ENCODE measurements at places on chromosomes 7 and 10. TPM values are rescaled to one million over a fixed set of nuclear protein-coding genes. Genes with fewer than 3 reads are reported as not detected.

OPN1SW gene
- not detected for total RNA-seq

DNA sequence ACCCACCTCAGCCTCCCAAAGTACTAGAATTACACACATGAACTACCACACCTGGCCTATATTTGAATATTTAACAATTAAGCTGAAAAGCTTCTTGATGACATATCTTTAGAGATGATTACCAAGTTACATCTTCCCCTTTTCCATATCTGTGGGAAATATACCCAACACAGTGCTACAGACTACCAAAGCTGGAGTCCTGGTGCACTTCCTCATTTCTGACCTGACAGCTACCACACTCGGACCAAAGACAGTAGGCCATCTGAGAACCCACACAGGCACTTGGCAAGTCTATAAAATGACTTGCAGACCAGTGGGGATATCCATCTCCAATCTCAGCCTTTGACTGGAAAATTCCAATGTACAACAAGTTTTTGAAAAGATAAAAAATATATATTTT lies 270.4 kb upstream of the KLF14 start:
- H3K27ac ChIP-seq: no peak overlapping the region
- H3K4me3 ChIP-seq: no peak overlapping the region
- peaks cover 3% of the 10 kb centered on the region for H3K36me3 ChIP-seq

DNA sequence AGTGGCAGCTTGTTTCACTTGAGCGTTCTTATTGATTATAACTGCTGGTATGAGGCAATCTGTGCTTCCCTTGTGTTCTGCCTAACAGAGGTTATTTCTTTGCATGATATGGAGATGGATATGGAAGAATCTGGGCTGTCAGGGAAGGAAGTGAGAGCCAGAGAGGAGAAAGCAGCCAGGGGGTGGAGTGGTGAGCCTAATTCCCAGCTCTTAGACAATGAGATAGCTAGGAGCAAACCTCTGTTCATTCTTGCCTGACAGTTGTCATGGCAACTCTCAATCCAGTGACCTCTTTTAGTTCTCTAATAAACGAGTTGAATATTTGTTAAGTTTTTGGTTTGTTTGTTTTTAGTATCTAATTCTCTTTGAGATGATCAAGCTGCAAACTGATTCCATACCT lies 214.3 kb downstream of the NRG3 start:
- H3K4me3 ChIP-seq: no peak overlapping the region
- no peak overlapping the region for H3K27ac ChIP-seq
- H3K4me1 ChIP-seq: no peaks in the 10 kb centered on the region
- H3K27me3 ChIP-seq: no peaks in the 10 kb centered on the region
- no peak for DNase-seq

DNA sequence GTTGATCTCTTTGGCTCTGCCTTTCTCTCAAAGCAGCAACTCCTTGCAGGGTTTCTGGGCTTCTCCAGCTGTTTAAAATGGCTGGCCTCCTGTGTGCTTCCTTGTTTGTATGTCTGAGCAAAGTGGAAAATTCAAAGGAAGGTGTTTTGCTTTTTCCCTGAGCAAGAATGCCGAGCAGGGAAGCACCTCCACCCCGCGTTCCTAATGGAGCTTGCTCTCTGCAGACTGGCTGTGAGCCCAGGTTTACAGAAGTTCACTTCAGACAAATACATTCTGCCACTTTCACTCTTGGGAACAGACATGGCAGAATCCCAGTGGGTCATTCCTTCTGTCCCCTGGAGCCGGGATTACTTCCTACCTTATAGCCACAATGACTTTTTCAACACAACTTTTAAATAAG lies 181.8 kb upstream of the AGK start:
- H3K4me3 ChIP-seq: no peak overlapping the region
- H3K4me1 ChIP-seq: no peaks in the 10 kb centered on the region
- no peak overlapping the region for H3K27ac ChIP-seq
- no peak for DNase-seq
- no peaks in the 10 kb centered on the region for H3K27me3 ChIP-seq
- H3K36me3 ChIP-seq: no peaks in the 10 kb centered on the region

DNA sequence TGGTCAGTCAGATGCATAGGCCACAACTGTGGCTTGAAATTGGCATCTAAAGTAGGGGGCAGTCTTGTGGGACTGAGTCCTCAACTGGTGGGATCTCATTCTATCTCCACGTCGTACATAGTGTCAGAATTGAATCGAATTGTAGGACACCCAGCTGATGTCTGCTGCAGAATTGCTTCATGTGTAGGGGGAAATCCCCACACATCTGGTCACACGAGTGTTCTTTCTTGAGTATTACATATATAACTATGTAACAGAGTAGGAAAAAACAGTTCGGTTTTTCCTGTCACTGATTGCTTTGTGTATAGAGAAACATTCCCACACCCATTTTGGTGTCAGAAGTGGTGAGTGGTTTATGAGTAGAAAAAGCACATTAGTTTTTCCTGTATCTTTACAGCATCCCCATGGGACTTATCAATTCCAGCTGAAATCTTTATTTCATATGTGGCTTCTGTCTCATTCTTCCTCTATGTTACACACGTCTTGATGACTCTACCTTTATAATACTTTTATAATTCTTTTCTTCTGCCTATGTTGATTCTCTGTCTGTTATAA lies 79.4 kb upstream of the PCGF5 start:
- H3K36me3 ChIP-seq: no peaks in the 10 kb centered on the region
- no peak for DNase-seq
- H3K27me3 ChIP-seq: no peaks in the 10 kb centered on the region
- no peak overlapping the region for H3K27ac ChIP-seq
- no peaks in the 10 kb centered on the region for H3K4me1 ChIP-seq

DNA sequence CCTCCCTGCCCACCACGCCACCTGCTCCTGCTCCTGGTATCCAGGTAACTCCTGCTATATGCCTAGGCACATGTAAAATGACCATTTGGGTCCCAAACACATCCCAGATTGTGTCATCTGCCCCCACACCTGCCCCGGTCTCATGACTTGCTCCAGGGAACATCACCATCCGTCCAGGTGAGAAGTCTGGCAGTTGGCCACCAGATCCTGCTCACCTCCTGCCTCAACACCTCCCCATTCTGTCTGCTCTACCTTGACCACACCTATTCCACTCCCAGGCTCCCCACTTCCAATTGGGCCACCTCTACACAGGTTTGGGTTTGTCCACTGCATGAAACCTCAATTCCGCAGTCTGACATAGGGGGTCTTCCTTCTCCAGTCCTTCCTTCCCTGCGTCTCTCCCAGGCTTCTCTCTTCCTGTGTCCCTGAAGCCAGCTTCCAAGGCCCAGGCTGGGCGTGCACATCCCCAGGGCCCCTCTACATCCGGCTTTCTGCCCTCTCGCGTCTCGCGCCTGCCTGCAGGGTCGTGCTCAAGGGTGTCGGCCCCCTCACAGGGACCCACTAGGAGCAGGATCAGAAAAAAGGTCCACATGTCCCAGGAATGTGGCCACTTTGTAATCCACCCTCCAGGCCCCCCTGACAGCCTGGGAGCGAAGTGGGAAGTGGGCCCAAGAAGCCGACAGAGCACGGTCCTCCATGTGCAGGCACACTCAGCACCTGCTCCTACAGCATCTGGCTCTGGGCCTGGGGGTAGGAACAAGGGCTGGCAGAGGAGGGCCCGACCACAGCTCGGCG lies 49.3 kb upstream of the DAGLB start:
- H3K27me3 ChIP-seq: no peaks in the 10 kb centered on the region
- no peak overlapping the region for H3K27ac ChIP-seq
- no peaks in the 10 kb centered on the region for H3K4me1 ChIP-seq
- H3K4me3 ChIP-seq: no peak overlapping the region
- no peaks in the 10 kb centered on the region for H3K36me3 ChIP-seq
- no peak for DNase-seq

GRCh38 chr7:7257899-7258692 lies 75.8 kb downstream of the C1GALT1 start:
- no peaks in the 10 kb centered on the region for H3K36me3 ChIP-seq
- H3K4me1 ChIP-seq: peaks cover 6% of the 10 kb centered on the region
- H3K27ac ChIP-seq: peak overlapping the region; percentile 74
- no peak for DNase-seq
- H3K27me3 ChIP-seq: no peaks in the 10 kb centered on the region
- H3K4me3 ChIP-seq: no peak overlapping the region

DNA sequence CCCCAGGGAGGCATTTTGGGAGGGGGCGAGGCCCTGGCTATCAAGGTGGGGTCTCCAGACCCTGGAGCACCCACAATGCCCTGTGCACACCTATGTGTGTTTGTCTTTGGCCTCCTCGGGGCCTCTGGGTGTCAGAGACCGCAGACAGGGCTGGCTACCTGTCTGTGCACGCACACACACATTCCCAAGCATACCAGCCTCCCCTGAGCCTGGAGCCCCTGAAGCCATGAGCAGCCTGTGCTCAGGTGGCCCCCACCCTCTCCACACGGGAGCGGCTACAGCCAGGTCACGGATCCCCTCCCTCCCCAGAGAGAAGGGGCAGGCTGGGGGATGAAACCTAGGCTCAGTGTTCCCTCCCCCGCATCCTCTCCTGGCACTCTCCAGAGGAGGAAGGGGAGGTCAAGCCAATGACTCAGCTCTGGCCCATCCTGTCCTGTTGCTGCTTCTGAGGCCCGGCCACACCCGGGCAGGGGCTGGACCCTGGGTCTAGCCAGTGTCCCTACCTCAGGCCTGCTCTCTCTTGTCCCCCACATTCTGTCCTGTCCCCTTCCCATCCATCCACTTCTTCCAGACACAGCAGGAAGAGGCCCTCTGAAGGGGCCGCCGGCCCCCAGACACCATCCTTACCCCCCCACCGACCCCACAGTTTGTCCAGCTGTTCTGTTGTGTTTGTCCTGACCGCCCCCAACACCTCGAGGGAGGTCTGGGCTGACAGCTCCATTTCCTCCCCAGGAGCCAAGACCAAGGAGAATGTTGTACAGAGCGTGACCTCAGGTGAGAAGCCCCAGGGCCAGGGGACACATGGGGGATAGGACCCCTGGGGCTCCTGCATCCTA lies 720 bp downstream of the SNCG start:
- no peak overlapping the region for H3K27ac ChIP-seq
- DNase-seq: no peak
- no peaks in the 10 kb centered on the region for H3K27me3 ChIP-seq
- H3K4me3 ChIP-seq: no peak overlapping the region
- H3K4me1 ChIP-seq: peaks cover 7% of the 10 kb centered on the region
- H3K36me3 ChIP-seq: no peaks in the 10 kb centered on the region

USP6NL gene
- total RNA-seq: 12.3 TPM

GRCh38 chr7:72430531-72430930 lies 18.4 kb upstream of the CALN1 start:
- H3K36me3 ChIP-seq: no peaks in the 10 kb centered on the region
- H3K27me3 ChIP-seq: no peaks in the 10 kb centered on the region
- H3K4me3 ChIP-seq: no peak overlapping the region
- peaks cover 2% of the 10 kb centered on the region for H3K4me1 ChIP-seq
- H3K27ac ChIP-seq: no peak overlapping the region
- DNase-seq: no peak

RABGEF1 gene
- 16.5 TPM for total RNA-seq

DNA sequence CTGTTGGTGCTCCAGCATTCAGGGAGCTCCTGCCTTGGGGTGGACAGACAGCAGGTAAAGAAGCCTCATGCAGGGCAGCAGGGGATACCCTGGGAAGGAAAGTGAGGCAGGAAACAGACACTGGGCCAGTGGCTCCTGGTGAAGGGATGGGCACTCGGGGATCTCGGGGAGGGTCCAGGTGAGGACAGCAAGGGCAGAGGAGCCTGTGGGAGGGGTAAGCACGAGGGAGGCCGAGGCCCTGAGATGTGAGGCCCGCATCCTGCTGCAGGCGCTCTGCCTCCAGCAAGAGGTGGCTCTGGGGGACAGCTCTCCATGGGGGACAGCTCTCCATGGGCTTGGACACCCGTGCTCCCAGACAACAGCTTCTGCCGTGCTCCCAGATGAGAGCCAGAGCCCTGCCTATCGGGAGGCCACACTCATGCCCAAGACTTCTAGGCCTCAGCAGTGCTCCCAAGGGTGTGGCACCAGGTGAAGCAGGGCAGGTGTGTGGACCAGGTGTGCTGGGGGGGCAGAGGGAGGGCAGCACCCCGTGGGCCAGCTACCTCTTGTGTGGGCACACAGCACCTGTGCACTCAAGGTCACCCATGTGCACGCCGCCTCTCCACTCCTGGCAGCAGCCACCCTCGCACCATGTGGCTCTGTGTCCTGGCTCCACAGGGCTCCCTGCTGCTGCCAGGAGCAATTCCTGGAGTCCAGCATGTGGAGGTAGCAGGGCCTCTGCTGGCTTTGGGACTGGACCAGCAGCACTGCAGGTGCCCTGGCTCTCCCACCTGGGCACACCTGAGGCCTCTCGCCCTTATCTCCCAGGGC lies 93.6 kb upstream of the INSIG1 start:
- peaks cover 1% of the 10 kb centered on the region for H3K27me3 ChIP-seq
- H3K4me3 ChIP-seq: no peak overlapping the region
- no peaks in the 10 kb centered on the region for H3K36me3 ChIP-seq

GARIN1A gene
- 0.19 TPM for total RNA-seq

GRCh38 chr7:114534953-114535352 lies 120.3 kb downstream of the FOXP2 start:
- no peak overlapping the region for H3K4me3 ChIP-seq
- H3K27me3 ChIP-seq: no peaks in the 10 kb centered on the region
- no peak for DNase-seq

FXYD4 gene
- 0.14 TPM for total RNA-seq

SH2B2 gene
- 0.76 TPM for total RNA-seq

DNA sequence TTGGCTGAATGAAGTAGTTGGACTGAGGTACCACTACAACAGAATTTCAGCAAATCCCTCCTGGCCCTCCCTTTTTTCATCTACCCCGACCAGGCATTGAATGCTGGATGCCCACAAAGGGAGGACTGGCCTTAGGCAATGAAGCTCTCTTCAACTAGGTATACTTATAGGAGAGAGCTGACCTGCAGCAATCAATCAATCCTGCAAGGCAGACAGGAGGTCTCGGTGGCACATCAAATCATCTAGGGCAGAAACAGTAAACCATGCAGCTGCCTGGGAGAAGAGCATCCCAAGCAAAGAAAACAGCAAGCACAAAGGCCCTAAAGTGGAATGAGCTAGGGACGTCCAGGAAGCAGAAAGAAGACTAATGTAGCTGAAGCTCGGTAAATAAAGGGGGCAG lies 2.4 kb upstream of the ABRAXAS2 start:
- H3K4me1 ChIP-seq: peaks cover 5% of the 10 kb centered on the region
- H3K27me3 ChIP-seq: no peaks in the 10 kb centered on the region
- H3K36me3 ChIP-seq: no peaks in the 10 kb centered on the region
- H3K4me3 ChIP-seq: no peak overlapping the region

DNA sequence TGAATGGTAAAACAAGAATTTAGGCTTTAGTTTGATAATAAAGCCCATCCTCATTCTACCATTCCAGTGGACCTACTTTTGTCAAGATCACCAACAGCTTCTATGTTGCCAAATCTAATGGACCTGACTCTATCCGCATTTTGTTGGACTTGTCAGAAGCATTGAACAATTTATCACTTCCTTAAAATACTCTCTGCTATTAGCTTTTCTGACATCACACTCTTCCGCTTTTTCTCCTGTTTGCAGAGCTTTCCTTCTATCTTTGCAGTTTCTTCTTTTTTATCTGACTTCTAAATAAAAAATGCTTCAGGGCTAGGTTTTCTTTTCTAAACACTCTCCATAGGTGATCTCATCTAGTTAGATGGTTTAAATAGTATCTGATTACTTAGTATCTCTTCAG lies 42.7 kb upstream of the SMIM30 start:
- H3K4me3 ChIP-seq: no peak overlapping the region
- no peaks in the 10 kb centered on the region for H3K27me3 ChIP-seq

Measured in thymus (tissue), 14 donors.